C1 segment of cervical spinal cord (tissue), 14 donors: ENCODE measurements at places on chromosomes 11 and 22.

- DNase-seq: no peak
Observed at GRCh38 chr22:33578752-33579151, 341.5 kb downstream of the LARGE1 start.

- no peak for DNase-seq
Observed at GRCh38 chr11:116600930-116601329, 171.9 kb downstream of the BUD13 start.

DNA sequence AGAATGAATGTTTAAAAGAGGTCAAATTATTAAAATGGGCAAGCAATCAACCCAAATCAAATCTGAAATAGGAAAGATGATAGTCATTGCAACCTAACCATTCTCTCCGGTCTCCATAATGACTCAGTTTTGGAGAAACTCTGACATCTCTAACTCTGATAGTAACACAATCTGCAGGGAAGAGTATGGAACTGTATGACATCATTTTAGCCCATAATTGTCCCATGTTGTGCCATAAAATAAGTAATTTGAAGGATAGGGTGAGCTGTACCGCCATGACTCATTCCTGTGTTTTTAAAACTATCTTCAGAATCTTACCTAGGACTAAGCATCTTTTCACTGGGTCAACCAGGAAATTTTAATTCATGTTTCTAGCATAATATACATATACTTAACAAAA, 350.8 kb downstream of the DLG2 start:
- DNase-seq: no peak

- no peak for DNase-seq
Observed at GRCh38 chr22:34410111-34410510, 489.8 kb upstream of the LARGE1 start.

DNA sequence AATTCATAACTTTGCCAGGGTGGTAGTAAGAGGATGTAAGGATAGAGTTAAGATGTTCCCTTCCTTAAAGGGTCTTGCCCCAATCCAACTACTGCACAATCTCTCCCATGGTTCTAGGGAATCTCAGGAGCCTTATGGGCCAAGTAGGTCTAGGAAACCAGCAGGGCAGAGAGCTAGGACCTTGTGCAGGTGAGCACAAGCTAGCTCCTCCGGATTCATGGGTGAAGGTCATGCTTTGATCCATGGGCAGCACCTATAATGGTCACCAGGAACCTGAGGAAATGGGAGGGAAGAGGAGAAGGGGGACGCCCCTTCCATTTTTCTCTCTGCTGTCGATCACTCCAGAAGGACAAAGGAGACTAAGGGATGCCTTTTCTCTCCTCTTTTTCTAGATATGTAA, 16.8 kb downstream of the KCNJ11 start:
- DNase-seq: no peak

DNA sequence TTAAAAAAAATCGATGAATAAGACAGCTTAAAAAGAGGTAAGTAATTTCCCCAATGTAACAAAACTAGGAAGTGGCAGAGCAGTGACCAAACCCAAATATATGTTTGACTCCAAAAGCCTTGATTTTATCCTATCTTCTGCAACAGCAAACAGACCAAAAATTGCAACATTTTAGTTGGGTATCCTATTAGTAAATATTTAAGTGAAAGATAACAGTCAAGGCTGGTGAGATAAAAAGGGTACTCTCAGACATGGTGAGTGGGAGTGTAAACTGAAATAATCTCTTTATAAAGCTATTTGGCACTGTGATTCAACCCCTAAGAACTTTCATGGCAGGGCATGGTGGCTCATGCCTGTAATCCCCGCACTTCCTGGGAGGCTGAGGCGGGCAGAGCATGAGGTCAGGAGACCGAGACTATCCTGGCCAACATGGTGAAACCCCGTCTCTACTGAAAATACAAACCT, 1.9 kb upstream of the RDX start:
- no peak for DNase-seq
